ENCODE measurements at places on chromosomes 13 and 19.
A peak's percentile ranks its signal among the peaks of the same experiment; 100 is the strongest.

DNA sequence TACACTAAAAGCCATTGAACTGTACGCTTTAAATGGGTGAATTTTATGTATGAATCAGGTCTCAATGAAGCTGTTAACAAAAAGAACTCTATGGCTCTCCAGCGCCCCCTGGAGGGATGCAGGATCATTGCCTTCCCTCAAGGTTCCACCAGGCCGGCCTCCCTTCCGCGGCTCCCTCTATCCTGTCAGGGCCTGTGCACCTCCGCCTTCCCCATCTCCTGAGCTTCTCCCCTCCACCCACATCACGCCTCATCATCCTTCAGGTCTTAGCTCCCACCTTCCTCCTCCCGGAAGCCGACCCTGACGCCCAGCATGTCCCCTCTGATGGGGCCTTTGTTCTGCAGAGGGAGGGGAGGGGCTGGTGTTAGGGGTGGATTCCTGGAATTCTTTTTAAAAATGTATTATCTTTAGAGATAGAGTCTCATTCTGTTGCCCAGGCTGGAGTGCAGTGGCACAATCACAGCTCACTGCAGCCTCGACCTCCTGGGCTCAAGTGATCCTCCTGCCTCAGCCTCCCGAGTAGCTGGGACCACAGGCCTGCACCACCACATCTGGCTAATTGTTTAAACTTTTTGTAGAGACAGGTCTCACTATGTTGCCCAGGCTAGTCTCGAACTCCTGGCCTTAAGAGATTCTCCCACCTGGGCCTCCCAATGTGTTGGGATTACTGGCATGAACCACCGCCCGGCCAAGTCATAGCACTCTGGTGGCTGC lies 27.7 kb downstream of the MEIS3 start:
- DNase-seq: peak; percentile 75

DNA sequence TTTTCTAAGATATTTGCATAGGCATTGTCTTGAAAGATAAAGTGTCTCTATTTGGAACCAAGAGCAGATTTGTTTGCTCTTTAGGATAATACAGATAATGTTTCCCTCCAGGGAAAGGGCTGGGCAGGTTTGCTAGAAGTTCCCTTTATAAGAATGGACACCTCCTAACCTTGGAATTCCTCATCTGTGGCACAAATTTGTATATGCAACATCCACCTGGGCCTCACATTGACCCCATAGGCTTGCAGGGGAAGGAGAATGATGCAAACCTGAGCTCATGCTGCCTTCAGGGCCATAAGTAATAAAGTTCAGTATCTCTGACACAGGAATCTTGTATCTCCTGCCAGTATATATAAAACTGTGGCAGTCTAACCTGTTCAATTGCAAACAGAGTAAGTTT lies 508.4 kb upstream of the MIR17HG start:
- DNase-seq: no peak

- no peak for DNase-seq
These were observed 10.3 kb upstream of the GARIN5A start for GRCh38 chr19:50486823-50487515.

DNA sequence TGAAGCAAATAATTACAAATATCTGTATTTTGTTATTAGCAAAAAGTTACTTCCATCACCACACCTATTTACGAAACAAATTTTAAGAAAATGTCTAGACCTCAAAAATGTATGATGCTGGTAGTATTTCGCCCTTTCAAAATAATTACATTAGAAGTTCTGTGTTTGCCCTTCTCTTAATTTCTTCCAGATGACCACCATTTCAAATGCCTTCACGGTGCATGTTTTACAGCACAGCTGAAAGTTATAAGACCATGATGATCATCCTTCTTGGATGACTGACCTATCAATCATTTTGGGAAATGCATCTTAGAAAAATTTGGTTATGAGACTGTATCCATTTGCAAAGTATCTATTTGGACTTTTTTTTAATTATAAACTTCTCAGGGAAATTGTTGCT lies 390.8 kb downstream of the SLITRK6 start:
- no peak for DNase-seq

- DNase-seq: no peak
These were observed 327.2 kb downstream of the GPC5 start for GRCh38 chr13:91725646-91726045.

GRCh38 chr13:34044660-34045080 lies 226.7 kb downstream of the RFC3 start:
- DNase-seq: no peak

Data from stimulated activated CD4-positive, alpha-beta T cell treated with anti-CD3 and anti-CD28 coated beads, Interleukin-15, amount 100 ng/mL, for 1 hour (primary cell).